ENCODE measurements at places on chromosomes 7 and 10. TPM values are rescaled to one million over a fixed set of nuclear protein-coding genes. Genes with fewer than 3 reads are reported as not detected.

Gene SOSTDC1
- not detected for total RNA-seq

Gene TMEM236
- 0.07 TPM for total RNA-seq

Gene TFEC
- total RNA-seq: 0.13 TPM

Gene ZCCHC24
- total RNA-seq: 33.8 TPM

Gene FRA10AC1
- 6.8 TPM for total RNA-seq

Gene DNAJC9
- 15.4 TPM for total RNA-seq

Gene ADAM22
- total RNA-seq: 0.52 TPM

Gene NUTM2E
- not detected for total RNA-seq

Gene OR2A12
- not detected for total RNA-seq

Gene GPR85
- 1.3 TPM for total RNA-seq

Gene ABCB4
- 0.99 TPM for total RNA-seq

Gene OR13A1
- not detected for total RNA-seq

Gene ZNRF2
- total RNA-seq: 7.8 TPM

Gene GIMAP1
- total RNA-seq: 0.03 TPM

Gene PIP
- total RNA-seq: not detected

Gene PILRA
- not detected for total RNA-seq

Gene FXYD4
- total RNA-seq: not detected

Gene CALY
- not detected for total RNA-seq

Gene DMBT1
- 0.13 TPM for total RNA-seq

Gene TMEM196
- total RNA-seq: not detected

Gene ETV1
- 33.4 TPM for total RNA-seq

Gene TMEM72
- not detected for total RNA-seq

Gene NEUROD6
- not detected for total RNA-seq

Gene EN2
- not detected for total RNA-seq

Gene NPFFR1
- not detected for total RNA-seq

Gene HOXA13
- total RNA-seq: not detected

Gene PYROXD2
- 22.9 TPM for total RNA-seq

Gene TRPV6
- not detected for total RNA-seq

Gene GLCCI1
- total RNA-seq: 7.8 TPM

Gene BAMBI
- total RNA-seq: 12.2 TPM

Gene FBXO24
- total RNA-seq: 0.13 TPM
